Tibial nerve (tissue), 4 donors: ENCODE measurements at places on chromosomes 5 and 9. TPM values are rescaled to one million over a fixed set of nuclear protein-coding genes. Genes with fewer than 3 reads are reported as not detected.
A peak's percentile ranks its signal among the peaks of the same experiment; 100 is the strongest.

GDNF gene
- total RNA-seq, result not detected

- peak within 1 kb of the TSS; percentile 22 for H3K4me3 ChIP-seq
- DNase-seq, result peak; percentile 49
- peak within 1 kb of the TSS; percentile 93 for H3K27ac ChIP-seq
- H3K36me3 ChIP-seq, result no peaks in the 10 kb centered on the region
Measured at GRCh38 chr9:114387680-114388356, at the start of gene AKNA. TSS of gene AKNA (minus strand) at chr9:114387982. CDS start at chr9:114381333, 6,649 bp downstream.

- no peaks in the 10 kb centered on the region for H3K36me3 ChIP-seq
- DNase-seq, result no peak
- H3K4me3 ChIP-seq, result no peak overlapping the region
- peaks cover 6% of the 10 kb centered on the region for H3K4me1 ChIP-seq
Measured at GRCh38 chr5:100787648-100788047, 115.4 kb downstream of the ST8SIA4 start.

DNA sequence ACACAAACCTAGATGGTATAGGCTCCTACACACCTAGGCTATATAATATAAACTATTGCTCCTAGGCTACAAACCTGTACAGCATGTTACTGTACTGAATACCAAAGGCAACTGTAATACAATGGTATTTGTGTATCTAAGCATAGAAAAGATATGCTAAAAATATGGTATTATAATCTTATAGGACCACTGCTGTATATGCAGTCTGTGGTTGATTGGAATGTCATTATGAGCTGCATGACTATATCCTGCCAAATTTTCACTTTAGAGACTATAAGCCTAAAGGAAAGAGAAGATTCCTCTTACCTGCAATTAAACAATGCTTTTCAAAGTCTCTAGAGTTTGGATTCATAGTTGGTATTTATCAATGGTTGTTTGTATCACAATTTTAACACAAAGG lies 24.7 kb upstream of the ACOT12 start:
- no peak overlapping the region for H3K4me3 ChIP-seq
- no peak overlapping the region for H3K27ac ChIP-seq
- no peaks in the 10 kb centered on the region for H3K4me1 ChIP-seq
- no peak for DNase-seq
- no peaks in the 10 kb centered on the region for H3K36me3 ChIP-seq

DNA sequence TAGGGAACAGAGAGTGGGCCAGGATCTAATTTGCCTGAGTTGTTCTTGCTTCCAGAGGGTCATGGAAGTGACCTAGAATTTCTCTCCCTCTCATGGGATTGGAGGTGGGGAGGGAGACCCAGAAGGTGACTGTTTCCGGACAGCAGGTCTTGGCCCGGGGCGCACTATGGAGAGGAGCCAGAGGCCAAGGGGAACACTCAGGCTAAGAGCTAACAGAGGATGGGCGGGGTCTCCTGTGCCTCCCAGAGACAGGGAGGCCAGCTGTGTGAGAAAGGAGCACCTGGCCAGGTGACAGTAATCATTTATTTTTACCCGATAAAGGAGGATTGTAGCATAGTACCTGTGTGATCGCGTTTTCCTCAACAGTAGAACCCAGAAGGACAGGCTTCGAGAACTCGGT lies 50.9 kb upstream of the ANKH start:
- no peaks in the 10 kb centered on the region for H3K4me1 ChIP-seq
- DNase-seq, result no peak
- no peaks in the 10 kb centered on the region for H3K27me3 ChIP-seq
- H3K36me3 ChIP-seq, result no peaks in the 10 kb centered on the region
- no peak overlapping the region for H3K27ac ChIP-seq
- no peak overlapping the region for H3K4me3 ChIP-seq
